ENCODE measurements at places on chromosomes 13 and 19. TPM values are rescaled to one million over a fixed set of nuclear protein-coding genes. Genes with fewer than 3 reads are reported as not detected.

DNA sequence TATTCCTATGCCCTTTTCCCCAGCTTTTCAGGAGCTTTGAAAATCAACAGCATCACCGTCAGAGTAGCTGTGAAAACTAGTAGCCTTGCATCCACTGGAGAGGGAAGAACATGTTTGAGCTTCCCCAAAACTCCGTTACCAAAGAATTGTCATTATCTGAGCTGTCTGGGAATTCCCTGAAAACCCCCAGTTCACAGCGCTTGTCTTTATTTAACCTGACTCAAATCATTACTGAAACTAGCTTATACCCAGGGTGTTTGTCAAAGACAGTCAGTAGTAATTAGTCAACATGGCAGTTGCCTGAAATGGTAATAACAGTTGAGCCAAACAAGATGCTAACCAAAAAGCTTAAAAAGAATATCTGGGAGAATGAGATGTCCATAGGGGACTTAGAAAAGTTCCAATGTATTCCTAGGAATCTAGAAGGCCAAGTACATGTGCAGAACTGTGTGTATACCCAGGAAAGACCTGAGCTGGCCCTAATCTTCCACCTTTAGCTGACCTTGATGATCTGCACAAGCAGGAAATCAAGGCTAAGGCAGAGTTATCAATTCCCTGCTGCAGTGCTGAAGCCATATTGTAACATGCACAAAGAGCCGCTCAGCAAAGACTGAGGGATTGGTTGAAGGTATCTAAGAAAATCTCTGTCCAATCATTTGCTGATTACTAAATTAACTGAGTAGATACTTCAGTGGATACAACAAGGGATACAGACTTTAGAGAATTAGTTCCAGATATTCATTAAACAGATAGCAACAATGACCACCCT is 130.8 kb downstream of the KL start:
- peak overlapping the region; percentile 58 for H3K27ac ChIP-seq
- no peak for DNase-seq
- peaks cover 11% of the 10 kb centered on the region for H3K27me3 ChIP-seq
- H3K4me1 ChIP-seq: peaks cover 20% of the 10 kb centered on the region
- peaks cover 21% of the 10 kb centered on the region for H3K36me3 ChIP-seq

GRCh38 chr13:77372275-77372674 is 45.4 kb upstream of the MYCBP2 start:
- H3K27ac ChIP-seq: no peak overlapping the region
- no peaks in the 10 kb centered on the region for H3K27me3 ChIP-seq
- H3K4me3 ChIP-seq: no peak overlapping the region
- no peak for DNase-seq
- no peaks in the 10 kb centered on the region for H3K36me3 ChIP-seq

CEACAM4 gene
- not detected for total RNA-seq

CGB8 gene
- total RNA-seq: not detected

FBXO27 gene
- total RNA-seq: 0.19 TPM

DNA sequence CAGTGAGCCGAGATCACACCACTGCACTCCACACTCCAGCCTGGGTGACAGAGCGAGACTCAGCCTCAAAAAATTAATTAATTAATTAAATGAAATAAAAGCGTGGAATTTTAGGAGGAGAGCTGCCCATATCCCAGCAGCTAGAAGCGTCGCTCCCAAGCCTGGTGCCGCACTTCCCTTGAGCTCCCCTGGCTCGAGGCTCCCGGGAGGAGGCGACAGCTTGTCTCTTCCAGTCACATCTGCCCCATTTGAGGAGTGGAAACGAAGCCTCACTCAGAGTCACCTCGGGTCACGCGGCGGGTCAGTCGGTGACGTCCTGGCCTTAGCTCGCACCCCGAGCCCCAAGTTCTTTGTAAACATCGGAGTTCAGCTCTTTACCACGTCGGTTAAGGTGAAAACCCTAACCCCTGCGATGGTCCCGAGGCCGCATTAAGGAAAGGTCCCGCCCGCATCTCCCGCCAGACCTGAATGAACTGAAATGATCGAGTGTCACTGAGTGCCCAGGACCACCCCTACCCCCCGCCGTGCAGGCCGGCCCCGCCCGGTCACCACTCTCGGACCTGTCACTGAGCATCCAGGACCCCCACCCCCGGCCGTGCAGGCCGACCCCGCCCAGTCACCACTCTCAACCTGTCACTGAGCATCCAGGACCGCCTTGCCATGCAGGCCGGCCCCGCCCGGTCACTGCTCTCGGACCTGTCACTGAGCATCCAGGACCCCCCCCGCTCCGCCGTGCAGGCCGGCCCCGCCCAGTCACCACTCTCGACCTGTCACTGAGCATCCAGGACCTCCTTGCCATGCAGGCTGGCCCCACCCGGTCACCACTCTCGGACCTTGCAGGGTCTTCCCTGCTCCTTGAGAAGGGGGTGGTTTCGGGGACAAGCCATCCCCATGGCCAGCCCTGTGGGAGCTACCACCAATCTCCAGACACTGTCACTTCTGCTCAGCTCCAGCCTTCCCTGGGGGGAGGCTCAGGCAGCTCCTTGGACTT is 176.9 kb downstream of the KDM4B start:
- H3K36me3 ChIP-seq: peaks cover 8% of the 10 kb centered on the region
- DNase-seq: no peak

KLK10 gene
- total RNA-seq: not detected

DNA sequence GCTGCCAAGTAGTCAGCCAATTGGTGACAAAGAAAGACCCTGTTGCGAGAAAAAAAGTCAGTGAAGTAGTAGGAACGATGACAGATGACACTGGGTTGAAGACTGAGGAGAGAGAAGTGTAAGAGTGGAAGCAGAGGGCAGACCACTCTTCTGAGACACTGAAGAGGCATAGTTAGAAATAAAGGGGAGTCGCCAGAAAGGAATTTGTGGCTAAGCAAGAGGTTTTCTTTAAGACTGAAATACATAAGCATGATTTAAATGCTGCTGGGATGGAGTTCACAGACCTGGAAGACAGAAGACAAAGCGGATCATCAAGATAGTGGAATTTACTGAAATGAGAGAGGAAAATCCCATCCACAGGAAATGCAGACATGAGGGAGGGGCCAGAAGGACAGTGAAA is 56.2 kb upstream of the USPL1 start:
- DNase-seq: no peak
- H3K27me3 ChIP-seq: peaks cover 28% of the 10 kb centered on the region
- H3K27ac ChIP-seq: no peak overlapping the region
- no peaks in the 10 kb centered on the region for H3K36me3 ChIP-seq

GRCh38 chr13:51380269-51380668 is 40.8 kb downstream of the SERPINE3 start:
- no peaks in the 10 kb centered on the region for H3K27me3 ChIP-seq
- H3K27ac ChIP-seq: no peak overlapping the region
- peaks cover 37% of the 10 kb centered on the region for H3K36me3 ChIP-seq
- H3K4me1 ChIP-seq: no peaks in the 10 kb centered on the region
- DNase-seq: no peak

DNA sequence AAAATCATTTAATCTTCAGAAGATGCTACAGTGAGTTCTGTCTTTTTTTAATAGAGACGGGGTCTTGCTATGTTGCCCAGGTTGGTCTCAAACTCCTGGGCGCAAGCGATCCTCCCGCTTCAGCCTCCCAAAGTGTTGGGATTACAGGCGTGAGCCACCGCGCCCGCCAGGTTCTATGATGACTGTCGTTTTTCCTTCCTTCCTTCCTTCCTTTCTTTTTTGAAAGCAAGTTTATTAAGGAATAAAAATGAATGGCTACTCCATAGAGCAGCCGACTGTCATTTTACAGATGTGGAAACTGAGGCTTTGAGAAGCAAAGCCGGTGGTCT is 511 bp upstream of the GAMT start:
- peak overlapping the region; percentile 53 for H3K4me3 ChIP-seq
- H3K4me1 ChIP-seq: peaks cover 13% of the 10 kb centered on the region
- H3K27me3 ChIP-seq: peaks cover 9% of the 10 kb centered on the region
- no peak for DNase-seq

ATP1A3 gene
- 3.4 TPM for total RNA-seq

EBI3 gene
- 2.6 TPM for total RNA-seq

NLRP4 gene
- not detected for total RNA-seq

SYCN gene
- not detected for total RNA-seq

DNA sequence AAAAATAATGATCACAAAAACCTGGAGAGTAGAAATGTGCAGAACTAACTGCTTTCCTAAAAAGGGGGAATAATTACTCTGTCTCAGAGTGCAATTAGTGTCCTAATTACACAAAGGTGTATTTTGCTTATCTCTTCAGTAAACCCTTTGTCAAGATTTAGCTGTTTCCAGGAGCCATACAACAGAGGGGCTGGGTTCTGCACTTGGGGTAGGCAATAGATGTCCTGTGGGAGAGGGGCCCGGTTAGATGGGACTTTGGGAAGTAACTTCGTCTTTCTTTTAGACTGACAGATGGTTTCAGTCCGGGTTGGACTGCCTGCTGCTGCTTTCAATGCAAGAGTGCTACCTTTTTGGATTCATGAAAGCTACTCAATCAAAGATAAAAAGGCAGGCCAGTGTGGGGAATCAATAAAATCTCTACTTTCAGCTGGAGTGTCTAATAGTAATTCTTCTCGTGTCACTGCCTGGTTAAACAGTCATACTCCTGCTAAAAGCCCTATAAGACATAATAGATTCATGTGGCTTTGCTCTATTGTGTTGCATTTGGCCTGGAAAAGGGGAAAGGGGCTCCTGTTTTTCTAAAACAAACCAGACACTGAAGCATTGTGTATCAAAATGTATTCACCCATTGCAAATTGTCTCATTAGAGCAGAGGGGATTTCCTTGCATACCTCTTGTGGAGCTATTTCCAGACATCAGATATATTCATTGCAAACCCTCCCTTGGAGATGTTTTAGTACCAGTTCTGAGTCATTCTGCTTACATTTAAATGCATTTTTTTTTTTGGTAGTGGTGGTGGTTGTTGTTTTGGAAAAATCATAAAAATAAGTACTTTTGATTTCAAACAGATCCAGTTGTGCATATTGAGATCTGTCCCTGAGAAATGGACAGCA is 83.3 kb upstream of the PCDH8 start:
- H3K4me1 ChIP-seq: no peaks in the 10 kb centered on the region
- H3K36me3 ChIP-seq: no peaks in the 10 kb centered on the region
- no peak overlapping the region for H3K4me3 ChIP-seq
- H3K27me3 ChIP-seq: no peaks in the 10 kb centered on the region

ZNF71 gene
- total RNA-seq: 5.7 TPM

DNA sequence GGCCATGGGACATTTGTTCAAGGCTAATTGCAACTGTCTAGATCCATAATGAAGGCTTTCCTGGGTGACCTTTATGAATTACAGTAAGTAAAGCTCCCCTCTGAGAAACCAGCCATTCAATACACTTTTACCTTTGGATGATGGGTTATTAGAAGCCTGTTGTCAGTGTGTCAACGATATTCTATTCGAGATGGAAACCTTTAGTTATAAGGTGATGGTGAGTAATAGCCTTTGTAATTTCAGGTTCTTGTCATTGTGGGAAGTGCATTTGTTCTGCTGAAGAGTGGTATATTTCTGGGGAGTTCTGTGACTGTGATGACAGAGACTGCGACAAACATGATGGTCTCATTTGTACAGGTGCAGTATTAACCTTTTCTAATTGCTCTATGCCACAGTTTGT is 261.7 kb downstream of the ITGBL1 start:
- H3K27me3 ChIP-seq: no peaks in the 10 kb centered on the region
- no peak overlapping the region for H3K4me3 ChIP-seq
- no peak overlapping the region for H3K27ac ChIP-seq
- no peaks in the 10 kb centered on the region for H3K36me3 ChIP-seq

DNA sequence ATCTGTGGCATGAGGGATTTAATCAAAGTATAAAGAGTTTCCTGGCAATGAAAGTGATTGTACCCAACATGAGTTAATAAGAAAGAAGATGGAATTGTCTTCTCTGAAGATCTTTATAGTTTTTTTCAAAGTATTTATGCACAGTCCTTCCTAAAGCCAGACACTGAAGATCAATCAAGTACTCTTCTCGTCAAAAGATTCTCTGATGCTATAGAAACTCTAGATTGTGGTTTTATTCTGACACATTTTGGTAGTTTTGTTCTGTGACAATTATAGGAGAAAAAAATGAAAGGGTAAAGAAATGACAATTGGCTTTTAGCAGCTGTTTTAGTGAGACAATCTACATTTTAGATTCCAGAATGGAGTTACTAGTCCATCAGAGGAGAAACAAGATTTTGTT is 10.4 kb upstream of the ENOX1 start:
- no peak overlapping the region for H3K27ac ChIP-seq
- H3K27me3 ChIP-seq: peaks cover 53% of the 10 kb centered on the region
- H3K4me1 ChIP-seq: peaks cover 25% of the 10 kb centered on the region
- no peak for DNase-seq

LGALS14 gene
- 0.37 TPM for total RNA-seq

- peaks cover 30% of the 10 kb centered on the region for H3K36me3 ChIP-seq
- DNase-seq: no peak
- no peak overlapping the region for H3K27ac ChIP-seq
- peaks cover 17% of the 10 kb centered on the region for H3K4me1 ChIP-seq
- no peaks in the 10 kb centered on the region for H3K27me3 ChIP-seq
These were observed 45.9 kb downstream of the COG3 start for GRCh38 chr13:45510672-45511071.

DNA sequence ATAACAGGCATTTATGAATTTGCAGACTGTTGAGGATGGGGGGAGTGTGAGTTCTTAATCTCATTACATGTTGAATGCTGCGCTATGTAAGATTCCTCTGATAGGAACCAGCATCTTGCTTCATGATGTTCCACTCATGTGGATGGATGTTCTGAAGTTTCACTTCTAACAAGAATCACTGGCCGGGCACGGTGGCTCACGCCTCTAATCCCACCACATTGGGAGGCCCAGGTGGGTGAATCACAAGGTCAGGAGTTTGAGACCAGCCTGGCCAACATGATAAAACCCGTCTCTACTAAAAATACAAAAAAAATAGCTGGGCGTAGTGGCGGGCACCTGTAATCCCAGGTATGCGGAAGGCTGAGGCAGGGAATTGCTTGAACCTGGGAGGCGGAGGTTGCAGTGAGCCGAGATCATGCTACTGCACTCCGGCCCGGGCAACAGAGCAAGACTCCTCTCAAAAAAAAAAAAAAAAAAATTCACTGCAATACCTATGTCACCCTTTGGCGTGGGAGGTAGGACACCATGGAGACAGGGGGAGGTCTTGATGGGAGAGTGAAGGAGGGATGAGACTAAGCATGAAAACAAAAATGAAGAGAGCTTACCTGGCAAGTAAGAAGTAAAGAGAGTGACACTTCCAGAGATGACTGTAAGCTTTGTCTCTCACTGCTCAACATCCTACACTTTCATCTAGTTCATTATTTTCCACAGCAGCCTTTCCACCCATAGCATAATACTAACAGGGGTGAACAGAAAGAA is 133.0 kb downstream of the DCT start:
- H3K36me3 ChIP-seq: peaks cover 2% of the 10 kb centered on the region
- peaks cover 10% of the 10 kb centered on the region for H3K27me3 ChIP-seq
- no peak for DNase-seq
- peaks cover 28% of the 10 kb centered on the region for H3K4me1 ChIP-seq
- H3K4me3 ChIP-seq: no peak overlapping the region

DNA sequence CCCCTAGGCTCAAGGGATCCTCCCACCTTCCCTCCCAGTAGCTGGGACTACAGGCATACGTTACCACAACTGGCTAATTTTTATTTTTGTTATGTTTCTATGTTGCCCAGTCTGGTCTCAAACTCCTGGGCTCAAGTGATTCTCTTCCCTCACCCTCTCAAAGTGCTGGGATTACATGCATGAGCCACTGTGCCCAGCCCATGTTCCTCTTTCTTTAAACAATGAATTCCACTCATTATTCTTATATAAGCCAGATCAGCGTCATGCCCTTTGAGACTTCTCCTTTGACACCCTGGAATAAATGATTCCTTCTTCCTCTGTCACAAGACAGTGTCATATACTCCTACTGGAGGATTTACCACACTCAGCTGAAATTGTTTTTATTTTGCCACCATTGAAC is 519.9 kb upstream of the SPRY2 start:
- H3K27ac ChIP-seq: no peak overlapping the region
- H3K4me3 ChIP-seq: no peak overlapping the region
- no peaks in the 10 kb centered on the region for H3K4me1 ChIP-seq
- no peaks in the 10 kb centered on the region for H3K36me3 ChIP-seq
- no peaks in the 10 kb centered on the region for H3K27me3 ChIP-seq
- DNase-seq: no peak

IFNL1 gene
- 0.70 TPM for total RNA-seq

TEX26 gene
- total RNA-seq: not detected
